ENCODE measurements at places on chromosomes 1 and 21.
A peak's percentile ranks its signal among the peaks of the same experiment; 100 is the strongest.

GRCh38 chr1:204258213-204259115 is 44.7 kb upstream of the GOLT1A start:
- peak; percentile 61 for DNase-seq

GRCh38 chr1:236201786-236202185 is 59.4 kb downstream of the GPR137B start:
- no peak for DNase-seq

GRCh38 chr1:1462318-1462966 is 9.1 kb upstream of the ATAD3B start:
- DNase-seq = peak; percentile 28

GRCh38 chr21:46665566-46665965 is 30.1 kb downstream of the PRMT2 start:
- DNase-seq = no peak

GRCh38 chr1:197838836-197839235 is 63.6 kb upstream of the DENND1B start:
- peak; percentile 84 for DNase-seq

DNA sequence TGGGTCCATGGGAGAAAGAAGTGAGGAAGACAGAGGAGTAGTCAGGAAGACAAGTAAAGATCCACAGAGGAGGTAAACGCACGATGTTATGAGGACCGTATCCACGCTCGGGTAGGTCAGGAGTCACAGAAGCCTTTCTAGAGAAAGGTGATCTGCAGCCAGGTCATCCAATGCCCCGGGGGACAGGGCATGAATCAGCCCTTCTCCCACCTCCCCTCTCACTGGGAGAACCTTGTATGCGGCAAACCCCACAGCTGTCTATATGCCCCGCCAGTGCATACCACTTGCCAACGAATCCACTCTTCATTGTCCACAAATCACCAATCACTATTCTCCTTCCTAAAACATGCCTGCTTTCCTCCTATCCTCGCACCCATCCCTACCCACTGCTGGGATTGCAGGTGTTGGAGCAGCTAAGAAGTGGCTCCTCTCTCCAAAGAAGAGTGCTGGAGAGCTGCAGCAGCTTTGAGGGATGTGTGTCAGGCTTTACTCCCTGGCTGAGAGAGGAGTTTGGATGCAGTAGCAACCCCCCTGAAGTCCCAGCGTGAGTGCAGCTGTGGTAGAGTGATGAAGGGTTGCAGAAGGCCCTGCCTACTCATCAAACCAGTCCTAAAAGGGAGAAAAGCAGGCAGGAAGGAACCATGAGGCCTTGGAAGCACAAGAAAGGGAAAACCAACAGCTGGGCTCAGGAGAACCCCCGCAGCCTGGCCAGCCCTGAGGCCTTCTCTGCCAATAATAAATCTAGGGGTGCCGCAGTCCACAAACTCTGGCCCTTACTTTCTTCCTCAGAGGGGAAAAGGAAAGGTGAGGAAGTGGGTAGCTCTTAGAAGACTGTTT is 102.2 kb upstream of the GADD45A start:
- DNase-seq = peak; percentile 29

DNA sequence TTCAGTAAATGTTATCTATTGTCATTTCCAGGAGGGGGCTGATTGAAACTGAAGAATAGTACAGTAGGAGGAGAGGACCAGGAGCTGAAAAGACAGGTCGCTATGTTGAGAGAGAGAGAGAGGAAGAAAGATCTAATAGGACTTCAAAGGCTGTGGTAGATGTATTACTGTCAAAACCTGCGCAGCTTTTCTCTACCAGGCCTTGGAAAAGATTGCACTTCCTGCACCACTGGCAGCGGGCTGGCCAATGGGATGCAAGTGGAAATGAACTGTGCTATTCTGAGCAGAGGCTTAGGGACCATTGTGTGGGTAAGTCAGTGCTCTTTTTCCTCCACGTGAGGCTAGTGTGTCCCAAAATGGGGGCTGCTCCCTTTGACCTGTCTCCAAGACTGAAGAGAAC is 47.1 kb downstream of the MDM4 start:
- no peak for DNase-seq

DNA sequence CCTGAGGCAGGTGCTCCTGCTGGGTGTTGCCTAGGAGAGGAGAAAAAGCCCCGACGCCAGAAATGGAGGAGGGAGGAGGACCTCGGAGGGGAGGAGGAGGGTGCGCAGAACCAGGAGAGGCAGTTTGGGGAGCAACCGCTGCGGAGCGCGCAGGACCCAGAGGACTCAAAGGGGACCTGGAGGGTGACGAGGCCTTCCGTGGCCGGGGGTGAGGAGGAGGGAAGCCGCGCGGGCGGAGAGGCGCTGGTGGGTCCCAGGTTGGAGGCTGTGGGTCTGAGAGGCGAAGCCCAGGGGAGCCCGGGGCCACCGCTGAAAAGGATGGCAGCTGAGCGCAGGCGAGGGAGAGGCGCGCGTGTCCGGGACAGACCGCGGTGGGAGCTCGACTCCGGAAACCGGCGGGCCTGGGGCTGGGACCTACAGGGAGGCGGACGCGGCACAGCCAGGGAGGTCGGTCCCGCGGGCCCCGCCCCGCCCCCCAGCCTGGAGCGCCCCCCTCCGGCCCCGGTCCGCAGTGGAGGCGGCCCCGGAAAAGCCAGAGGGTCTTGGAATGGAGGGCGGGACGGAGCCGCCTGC is 15.1 kb downstream of the RNF223 start:
- DNase-seq = no peak

DNA sequence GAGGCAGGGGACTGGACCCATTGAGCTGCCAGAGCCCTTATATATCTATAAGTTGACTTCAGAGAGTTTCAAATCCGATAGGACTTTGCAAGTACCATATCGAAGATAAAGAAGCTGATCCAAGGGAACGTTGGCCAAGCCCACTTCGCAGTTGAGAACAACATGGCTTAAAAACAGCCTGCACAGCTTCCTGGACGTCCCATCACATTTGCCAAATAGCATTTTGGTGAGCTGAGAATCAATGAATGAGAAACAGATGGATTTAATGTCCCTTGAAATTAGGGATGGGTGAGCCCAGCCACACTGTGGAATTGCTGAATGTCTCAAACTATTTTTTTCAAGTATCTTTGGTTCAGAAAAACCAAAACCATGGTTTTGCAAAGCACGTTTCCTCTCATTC is 64.8 kb downstream of the KCNJ15 start:
- peak; percentile 58 for DNase-seq

DNA sequence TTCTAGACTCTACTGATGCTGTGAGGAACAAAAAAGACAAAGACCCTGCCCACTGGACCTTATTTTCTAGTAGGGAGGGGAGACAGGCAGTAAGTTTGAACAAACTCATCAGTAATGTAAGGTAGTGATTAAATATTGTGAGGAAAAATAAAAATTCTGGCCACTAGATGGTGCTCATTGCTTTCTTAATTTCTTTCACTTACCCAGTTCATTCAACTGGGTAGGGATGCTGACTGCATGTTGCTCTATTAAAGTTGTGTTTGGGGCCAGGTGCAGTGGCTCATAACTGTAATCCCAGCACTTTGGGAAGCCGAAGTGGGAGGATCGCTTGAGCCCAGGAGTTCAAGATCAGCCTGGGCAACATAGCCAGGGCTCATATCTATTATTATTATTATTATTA is 6.3 kb upstream of the KYAT3 start:
- peak; percentile 65 for DNase-seq

DNA sequence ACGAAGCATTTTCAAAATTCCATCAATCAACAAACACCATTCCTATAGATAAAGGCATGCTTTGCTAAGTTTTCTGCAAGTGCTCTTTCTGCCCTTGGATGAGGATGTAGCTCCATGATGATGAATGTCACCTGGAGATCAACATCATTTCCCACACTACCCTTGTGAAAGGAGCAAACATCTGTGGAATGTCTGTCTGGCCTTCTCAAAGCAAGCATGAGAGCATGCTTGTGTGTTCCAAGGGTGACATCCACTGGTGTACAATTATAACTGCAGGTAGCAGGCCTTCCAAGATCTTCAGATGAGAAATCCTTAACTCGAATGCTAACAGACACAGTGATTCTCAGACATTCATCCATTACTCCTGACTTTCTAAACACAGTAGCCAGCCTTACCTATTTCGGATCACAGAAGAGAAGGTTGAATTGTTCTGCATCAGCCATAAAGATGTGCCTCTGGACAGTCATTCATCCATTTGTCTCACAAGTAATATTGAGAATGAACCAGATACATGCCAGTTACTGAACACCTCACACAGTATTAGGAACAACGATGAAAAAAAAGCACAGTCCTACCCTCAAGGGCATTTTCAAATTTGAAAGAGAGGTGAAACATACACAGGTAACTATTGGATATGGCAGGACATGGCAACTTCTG is 162.4 kb downstream of the TPR start:
- DNase-seq = peak; percentile 96

- no peak for DNase-seq
Measured at GRCh38 chr1:22680726-22681125, 27.7 kb downstream of the C1QB start.

DNA sequence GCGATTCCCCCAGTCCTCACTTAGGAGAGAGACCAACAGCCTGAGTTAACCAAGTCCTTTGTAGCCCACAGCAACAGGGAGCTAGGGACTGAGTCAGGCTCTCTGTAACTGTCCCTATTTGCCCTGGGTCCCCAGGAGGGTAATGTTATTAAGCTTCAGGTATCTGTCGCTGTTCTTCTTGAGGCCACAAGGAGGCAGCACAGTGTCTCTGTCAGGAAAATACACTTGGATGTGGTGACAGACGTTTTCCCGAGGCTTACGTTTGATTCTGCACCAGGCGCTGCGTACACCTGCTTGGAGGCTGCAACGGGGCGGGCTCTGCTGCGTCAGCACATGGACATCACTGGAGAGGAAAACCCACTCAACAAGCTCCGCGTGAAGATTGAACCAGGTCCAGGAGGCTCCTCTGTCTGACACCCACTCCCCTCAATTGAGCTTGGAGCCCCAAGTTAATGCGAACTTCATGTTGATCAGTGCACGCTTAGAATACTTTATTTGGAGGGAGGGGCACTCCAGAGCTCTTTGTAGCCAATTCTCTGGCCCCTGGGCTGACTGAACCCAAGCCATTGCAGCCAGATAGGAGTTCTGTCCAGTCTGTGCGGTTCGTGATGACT is 10.7 kb upstream of the ELF3 start:
- peak; percentile 27 for DNase-seq

DNA sequence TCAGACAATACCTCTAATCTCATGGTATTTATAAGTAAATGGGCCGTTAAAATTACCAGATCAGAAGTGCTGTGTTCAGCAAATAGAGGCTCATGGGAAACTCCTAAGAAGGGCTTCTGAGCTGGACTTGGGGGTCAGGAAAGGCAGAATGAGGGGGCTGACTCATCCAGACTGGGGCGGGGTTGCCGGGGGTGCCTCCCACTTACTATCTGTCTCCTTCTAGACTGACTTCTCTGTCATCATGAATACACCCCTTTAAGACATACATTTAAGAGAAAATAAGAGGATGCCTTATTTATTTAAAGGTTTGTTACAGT is 96.0 kb upstream of the ERRFI1 start:
- no peak for DNase-seq

DNA sequence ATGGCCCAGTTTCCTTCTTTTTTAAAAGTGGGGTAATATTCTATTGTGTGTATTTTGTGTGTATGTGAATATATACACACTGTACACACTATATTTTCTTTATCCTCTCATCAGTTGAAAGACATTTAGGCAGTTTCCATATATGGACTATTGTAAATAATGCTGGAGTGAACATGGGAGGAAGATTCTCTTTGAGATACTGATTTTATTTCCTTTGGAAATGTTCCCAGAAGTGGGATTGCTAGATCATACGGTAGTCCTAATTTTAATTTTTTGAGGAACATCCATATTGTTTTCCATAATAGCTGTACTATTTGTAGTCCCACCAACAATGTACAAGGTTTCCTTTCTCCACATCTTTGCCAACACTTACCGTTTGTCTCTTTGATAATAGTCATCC is 51.0 kb downstream of the F3 start:
- DNase-seq = no peak

DNA sequence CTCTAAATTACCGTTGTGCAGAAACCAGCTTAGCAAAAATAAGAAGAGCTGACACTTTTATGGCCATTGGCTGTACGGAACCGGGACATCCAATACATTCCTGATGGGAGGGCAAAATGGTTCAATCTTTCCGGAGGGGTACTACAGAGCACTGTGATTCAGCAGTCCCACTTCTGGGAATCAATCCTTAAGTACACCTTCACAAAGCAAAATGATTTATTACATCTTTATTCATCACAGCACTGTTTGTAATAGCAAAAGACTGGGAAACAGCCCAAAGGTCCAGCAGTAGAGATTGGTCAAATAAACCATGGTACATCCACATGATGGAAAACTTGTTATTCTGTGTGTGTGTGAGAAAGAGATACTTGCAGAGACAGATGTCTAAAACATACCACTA is 9.7 kb downstream of the GNG12 start:
- no peak for DNase-seq

- DNase-seq = no peak
Measured at GRCh38 chr1:62380181-62380580, 56.7 kb upstream of the USP1 start.

DNA sequence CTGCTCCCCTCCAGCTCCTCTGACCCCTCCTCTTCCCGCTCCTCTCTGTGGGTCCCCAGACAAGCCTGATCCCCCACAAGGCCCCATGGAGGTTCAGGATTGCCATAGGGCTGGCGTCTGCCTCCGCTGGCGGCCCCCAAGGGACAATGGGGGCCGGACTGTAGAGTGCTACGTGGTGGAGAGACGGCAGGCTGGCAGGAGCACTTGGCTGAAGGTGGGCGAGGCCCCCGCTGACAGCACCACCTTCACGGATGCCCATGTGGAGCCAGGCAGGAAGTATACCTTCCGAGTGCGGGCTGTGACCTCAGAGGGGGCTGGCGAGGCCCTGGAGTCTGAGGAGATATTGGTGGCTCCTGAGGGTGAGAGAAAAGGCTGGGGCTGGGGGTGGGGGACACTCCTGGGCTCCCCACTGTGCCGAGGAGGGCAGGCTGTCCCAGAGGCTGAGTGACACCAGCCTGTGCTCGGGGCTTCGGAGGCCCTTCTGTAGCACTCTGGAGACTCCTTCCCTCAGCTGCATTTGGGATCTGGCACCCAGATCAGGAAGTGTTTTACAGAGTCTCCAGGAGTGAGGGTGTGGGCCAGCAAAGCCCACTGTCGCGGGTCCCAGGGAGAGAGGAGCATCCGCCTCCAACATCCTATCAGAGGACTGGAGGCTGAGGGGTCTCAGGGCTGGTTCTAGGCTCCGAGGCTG is 25.9 kb downstream of the IGFN1 start:
- no peak for DNase-seq
